ENCODE measurements at places on chromosomes 16 and 17.

DNA sequence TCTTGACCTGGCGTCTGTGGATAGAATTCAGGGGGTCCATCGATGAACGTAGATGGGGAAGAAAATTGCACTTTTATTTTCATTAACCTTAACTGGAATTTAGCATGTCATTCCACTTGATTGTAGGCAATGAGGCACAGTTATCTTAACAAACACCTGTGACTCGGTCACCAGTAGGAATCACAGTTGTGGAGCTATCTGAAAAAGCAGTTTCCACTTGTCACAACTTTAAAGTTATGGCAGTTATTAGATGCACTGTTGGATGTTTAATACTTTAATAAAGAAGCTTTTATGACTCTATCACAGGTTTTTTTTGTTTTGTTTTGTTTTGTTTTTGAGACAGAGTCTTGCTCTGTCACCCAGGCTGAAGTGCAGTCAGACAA lies 83.7 kb upstream of the LGALS9 start:
- DNase-seq = no peak

DNA sequence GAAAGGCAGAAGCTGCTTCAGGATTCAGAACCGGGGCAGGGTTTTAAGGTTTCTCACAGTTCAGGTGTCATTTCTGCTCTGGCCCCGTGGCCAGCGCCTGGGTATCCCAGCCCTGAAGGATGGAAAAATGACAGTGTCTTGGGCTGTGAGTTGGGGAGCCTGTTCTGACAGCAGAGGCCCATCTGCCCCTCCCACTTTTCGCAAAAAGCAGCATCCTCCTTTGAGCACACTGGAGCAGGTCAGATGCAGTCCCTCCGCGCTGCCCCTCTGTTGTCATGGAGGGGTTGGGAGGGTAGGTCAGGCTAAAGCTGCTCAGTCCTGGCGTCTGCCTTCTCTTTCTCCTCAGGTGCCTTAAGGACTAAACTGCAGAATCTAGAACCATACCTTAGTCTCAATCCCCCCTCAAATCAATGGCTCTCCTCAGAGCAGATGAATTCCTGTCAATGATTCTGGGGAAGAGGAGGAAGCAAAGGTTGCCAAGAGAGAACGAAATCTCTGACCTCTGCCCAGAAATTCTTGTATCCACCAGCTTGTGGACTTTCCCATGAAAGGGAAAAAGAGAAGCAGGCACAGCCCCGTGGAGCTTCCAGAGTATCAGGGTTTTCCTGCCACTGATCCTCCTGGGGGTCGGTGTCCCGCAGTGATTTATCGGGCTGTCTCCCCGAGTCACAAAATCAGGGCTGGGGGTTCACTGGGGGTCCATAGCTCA lies 7.3 kb downstream of the NEUROD2 start:
- no peak for DNase-seq

GRCh38 chr16:17013038-17013437 lies 457.7 kb downstream of the XYLT1 start:
- DNase-seq = no peak

DNA sequence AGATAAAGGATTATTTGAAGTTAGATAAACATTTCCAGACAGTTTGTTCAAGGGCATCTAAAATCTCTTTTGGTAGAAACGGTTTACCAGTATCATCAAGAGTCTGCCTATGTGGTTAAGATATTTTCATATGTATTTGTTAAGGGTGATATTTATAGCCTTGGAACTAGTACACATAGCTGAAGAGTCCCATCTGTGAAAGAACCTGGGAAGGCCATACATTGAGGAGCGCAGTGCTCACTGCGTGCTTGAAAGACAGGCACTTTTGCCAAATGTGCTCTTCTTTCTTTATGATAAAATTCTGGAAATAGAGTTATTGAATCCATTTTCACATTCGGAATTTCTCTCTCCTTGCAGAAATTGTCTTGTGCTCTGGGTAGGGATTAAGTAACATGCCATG lies 7.7 kb downstream of the IGSF6 start:
- no peak for DNase-seq

- no peak for DNase-seq
Observed at GRCh38 chr16:24511174-24511573, 28.2 kb upstream of the RBBP6 start.

DNA sequence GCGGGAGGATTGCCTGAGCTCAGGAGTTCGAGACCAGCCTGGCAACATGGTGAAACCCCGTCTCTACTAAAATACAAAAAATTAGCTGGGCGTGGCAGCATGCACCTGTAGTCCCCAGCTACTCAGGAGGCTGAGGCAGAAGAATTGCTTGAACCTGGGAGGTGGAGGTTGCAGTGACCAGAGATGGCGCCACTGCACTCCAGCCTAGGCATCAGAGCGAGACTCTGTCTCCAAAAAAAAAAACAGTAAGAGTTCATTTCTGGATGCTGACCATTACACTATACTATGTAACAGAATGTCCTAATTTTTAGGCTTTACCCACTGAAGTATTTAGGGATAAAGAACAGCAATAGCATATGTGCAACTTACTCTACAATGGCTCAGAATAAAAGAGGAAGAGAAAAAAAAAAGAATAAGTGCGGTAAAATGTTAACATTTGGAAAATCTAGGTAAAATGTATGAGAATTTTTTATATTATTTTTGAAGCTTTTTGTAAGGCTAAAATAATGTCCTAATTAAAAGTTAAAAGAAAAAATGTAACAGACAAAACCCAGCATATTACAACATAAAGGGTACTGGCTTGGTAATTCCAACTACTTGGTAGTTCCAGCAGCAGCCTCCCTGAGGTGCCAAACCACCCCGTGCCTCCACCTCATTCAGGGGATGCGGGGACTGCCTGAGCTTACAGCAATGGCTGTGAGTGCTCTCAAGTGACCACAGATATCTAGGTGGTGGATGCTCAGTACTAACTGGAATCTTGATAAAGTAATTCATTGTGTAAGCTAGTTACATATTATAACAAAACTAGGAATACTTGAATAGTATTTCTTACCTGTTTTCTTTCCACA lies 10.9 kb downstream of the COPS3 start:
- DNase-seq = no peak

GRCh38 chr16:59971264-59971663 lies 1237.1 kb upstream of the GOT2 start:
- DNase-seq = no peak

GRCh38 chr17:59030811-59031210 lies 75.9 kb downstream of the TRIM37 start:
- no peak for DNase-seq

DNA sequence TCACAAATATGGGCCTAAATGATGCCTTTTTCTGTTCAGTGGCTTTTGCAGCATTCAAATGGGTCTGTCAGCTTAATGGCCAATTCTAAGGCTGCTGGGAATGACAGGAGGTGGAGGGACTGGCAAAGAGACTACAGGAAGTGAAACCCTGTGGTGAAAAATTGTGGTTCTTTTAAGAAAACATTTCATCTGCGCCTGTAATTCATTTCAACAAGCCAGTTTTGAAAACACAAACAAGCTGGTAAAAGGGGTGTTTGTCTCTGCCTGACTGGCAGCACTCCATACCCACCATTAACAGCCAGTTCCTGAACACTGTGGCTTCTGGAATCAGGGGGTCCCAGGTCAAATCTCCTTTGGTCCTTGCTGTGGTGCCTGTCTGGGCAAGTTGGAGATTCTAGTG lies 3.6 kb upstream of the KDM8 start:
- DNase-seq = no peak

GRCh38 chr17:50161911-50162288 lies 3.9 kb upstream of the SGCA start:
- DNase-seq = no peak

DNA sequence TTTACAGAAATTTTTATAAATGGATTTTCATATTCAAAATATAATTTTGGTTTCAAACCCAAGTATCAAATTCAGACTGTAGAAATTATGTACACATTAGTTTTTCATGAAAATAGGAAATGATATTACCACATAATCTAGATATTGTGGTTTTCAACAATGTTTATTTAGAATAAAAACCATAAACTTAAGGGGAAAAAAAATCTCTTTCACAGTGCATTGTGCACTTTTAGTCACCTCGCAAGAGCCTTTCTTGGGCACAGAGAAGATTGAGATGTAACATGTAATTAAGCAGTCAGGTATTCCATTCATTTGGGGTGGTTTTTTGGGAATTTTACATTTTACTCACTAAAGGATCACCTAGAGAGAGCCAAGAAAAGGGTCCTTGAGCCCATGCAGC lies 104.0 kb downstream of the TANC2 start:
- no peak for DNase-seq

DNA sequence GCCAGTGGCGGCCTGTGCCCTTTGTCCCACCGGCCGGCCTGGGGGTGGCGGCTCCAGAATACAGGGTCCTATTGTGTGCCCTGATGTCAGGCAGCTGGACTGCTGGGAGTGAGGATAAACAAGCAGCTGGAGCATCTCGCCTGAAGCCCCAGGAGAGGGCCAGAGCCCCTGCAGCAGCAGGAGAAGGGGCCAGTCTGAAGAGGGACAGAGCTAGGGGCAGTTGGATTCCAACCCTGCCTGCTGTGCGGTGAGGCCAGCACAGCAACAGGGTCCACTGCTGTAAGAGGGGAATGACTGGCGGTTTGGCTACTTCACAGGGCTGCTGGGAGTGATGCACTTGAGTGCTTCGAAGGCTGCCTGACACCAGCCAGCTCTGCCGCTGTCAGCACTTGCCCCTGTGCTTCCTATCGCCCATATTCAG lies 25.0 kb downstream of the RAB11FIP4 start:
- DNase-seq = no peak

DNA sequence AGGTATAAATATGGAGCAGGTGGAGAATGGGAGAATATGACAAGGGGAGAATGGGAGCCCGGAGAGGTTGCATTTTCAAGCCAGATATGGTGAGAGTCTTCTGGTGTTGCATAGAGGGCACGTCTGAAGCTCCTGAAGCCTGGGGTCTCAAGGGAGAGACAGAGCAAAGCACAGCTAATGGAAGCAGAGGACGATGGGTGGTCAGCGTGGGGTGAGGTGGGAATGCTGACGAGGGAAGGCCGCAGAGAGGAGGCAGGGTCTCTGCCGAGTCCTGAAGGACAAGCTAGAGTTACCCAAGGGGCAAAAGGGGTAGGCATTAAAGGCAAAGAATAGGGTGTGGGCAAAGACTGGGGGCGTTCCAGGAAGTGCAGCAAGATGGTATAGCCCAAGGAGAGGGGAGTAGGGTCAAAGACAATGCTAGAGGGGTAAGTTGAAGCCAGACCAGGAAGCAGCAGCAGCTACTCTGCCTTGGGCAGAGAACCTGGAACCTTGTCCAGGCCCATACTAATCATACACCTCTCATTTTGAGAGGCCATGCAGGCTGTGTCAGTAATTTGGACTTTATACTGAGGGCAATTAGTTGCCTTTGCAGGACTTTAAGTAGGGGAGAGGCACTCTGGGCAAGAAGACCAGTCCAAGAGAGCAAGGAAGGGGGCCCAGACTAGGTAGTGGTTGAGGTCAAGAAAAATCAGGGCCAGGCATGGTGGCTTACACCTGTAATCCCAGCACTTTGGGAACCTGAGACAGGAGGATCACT lies 2.7 kb downstream of the OTOP3 start:
- DNase-seq = peak; percentile 61

GRCh38 chr17:71978435-71978834 lies 142.4 kb upstream of the SOX9 start:
- DNase-seq = no peak

DNA sequence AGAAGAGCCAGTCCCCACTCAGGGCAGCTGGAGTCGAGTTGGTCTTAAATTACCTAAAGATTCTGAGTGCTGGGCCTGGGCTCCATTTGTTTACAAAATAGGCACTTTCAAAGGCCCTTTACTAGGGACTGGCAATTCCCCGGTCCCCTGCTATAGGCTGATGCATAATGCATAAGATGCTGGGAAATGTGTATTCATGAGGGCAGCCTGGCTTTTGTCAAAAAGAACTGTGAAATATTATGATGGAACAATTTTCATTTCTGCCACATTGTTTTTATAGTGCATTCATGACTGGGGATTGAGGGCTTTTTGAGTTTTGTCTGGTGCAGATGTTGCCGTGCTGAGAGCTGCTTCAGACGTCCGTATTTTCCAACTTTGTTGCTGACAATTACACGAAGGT lies 617.0 kb upstream of the CDH5 start:
- no peak for DNase-seq

GRCh38 chr17:74680941-74681340 lies 31.8 kb downstream of the CD300LF start:
- no peak for DNase-seq

GRCh38 chr16:27264151-27264550 lies 4.4 kb downstream of the NSMCE1 start:
- DNase-seq = no peak

DNA sequence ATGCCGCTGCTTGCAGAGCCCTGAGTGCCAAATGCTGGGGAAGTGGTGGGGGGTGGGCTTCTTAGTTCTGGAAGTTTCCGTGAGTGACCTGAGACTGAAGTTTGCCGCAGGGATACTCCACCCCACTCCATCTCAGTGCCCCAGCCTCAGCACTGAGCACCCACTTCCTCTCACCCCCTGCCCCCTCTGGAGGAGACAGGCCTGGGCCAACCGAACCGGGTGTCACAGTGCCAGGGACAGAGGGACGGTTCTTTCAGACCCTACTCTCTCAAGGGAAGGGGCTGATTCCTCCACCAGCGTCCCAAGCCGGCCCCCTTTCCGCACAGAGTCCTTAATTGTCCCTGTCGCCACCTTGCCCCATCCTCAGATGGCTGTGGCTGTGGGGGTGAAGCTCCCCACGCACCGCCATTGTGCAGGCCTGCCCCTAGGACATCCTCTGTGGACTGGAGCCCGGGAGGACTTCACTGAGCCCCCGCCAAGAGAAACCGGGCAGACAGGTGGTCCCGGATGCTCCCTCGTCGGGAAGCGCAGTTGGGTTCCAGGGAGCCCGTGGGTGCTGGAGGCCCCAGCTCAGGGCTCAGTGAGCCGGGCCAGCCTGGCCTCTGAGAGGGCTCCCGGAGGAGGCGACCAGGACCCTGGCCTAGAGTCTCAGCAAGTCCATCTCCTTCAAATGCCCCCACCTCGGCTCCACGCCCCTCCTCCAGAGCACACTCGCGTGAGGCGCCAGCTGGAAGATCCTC lies 1.6 kb upstream of the KREMEN2 start:
- DNase-seq = peak; percentile 56

GRCh38 chr17:78351449-78352006 lies 8.3 kb downstream of the SOCS3 start:
- DNase-seq = peak; percentile 95

DNA sequence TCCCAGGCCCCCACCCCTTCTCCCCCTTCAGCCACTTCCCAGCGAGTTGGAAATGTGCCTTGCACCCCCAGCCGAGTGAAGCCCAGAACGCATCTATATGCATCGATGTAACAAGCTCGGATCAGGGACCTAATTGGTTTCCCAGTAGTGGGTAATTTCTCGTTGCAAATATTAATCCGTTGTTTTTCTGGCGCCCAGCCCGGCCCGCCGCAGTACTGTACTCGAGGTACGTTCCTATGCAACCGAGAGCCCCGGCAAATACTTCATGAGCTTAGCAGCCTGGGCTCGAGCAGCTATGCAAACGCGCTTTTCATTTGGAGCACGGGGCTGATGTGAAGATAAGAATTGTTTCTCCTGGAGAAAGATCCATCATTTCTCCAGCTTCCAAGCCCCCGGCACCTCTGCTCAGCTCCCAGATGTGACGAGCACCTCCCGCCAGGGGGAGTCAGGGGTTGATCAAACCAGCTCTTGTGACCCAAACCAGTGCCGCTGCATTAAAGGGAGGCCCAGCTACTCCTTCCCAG lies 229.8 kb downstream of the KATNIP start:
- DNase-seq = no peak
